ENCODE measurements at places on chromosomes 12 and 14. TPM values are rescaled to one million over a fixed set of nuclear protein-coding genes. Genes with fewer than 3 reads are reported as not detected.

DNA sequence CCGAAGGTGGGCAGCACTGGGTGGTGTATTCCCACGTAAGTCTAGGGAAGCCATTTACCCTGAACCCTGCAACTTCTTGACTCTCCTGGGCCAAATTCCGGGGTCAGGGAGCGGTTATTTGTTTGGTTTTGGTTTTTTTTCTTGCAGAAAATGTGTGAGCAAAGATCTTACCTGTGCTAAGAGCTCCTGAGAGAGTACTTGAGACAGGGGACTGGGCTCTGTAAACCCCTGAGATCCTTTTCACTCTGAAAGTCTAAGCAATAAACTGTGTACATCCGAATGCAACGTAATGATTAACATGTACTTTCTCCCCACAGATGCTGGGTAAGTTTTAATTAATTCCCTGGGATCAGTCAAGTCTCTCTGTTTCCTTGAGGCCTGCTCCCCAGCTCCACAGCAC lies 21.5 kb downstream of the OR10P1 start:
- no peak for DNase-seq

GRCh38 chr14:104697892-104698583 lies 8.6 kb downstream of the INF2 start:
- no peak for DNase-seq

GRCh38 chr12:49344486-49345050 lies 2.1 kb upstream of the DNAJC22 start:
- no peak for DNase-seq

- no peak for DNase-seq
These were observed 22.8 kb upstream of the LALBA start for GRCh38 chr12:48592591-48593086.

BHLHE41 gene
- 2.9 TPM for total RNA-seq

KLRG1 gene
- 3.7 TPM for total RNA-seq
